ENCODE measurements at places on chromosomes 1 and 21. TPM values are rescaled to one million over a fixed set of nuclear protein-coding genes. Genes with fewer than 3 reads are reported as not detected.

The TNNI3K gene
- 0.51 TPM for total RNA-seq

The ATP6V1G3 gene
- not detected for total RNA-seq

The AQP10 gene
- 1.00 TPM for total RNA-seq

GRCh38 chr1:52343979-52344378, 22.0 kb downstream of the CC2D1B start:
- no peak for DNase-seq

GRCh38 chr1:37151789-37152188, 117.5 kb upstream of the GRIK3 start:
- no peak for DNase-seq

- DNase-seq: peak; percentile 82
Measured at GRCh38 chr1:205301205-205301821, 20.2 kb downstream of the NUAK2 start.

DNA sequence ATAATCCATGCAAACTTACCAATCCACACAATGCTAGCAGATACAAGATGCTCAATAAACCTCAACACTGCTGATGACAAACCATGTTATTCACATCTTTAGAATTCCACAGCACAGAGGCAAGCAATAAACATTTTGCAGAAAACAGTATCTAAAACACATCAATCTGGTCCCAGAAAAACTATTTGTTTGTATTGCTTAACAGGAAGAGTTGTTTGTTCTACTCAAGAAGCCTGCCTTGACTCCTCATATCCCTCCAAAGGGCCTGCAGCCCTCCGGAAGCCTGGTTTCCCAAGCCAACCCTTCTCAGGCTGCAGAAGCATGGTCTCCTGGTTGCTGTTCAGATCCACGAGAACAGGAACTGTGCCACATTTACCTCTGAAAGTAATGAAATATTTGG, 139.7 kb downstream of the RERE start:
- no peak for DNase-seq

- DNase-seq: peak; percentile 8
Measured at GRCh38 chr1:227942716-227943261, 4.9 kb downstream of the WNT9A start.

- DNase-seq: no peak
Measured at GRCh38 chr21:24025101-24025500, 1582.2 kb downstream of the MRPL39 start.

GRCh38 chr1:19457607-19458006, 27.7 kb downstream of the CAPZB start:
- no peak for DNase-seq

DNA sequence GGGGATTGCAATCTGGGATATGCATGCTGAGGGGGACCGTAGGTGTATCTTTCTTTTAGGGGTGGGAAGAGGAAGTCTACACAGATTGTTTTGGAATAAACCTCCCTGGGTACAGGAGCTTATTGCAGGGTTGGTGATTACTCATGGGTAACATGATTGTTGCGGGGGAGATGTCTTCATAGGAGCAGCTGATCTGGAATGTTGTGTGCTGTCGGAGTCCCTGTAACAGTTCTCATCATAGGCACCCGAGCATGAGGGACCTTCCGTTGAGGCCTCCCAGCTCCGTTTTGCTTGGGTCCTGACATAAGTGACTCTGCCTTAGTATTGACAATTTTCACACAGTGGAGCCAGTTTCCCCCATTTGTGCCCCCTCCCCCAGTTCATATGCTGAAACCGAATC, 4.2 kb upstream of the PRXL2B start:
- no peak for DNase-seq

Measured in mesothelial cell of epicardium (in vitro differentiated cells).